ENCODE measurements at places on chromosomes 12 and 14.

DNA sequence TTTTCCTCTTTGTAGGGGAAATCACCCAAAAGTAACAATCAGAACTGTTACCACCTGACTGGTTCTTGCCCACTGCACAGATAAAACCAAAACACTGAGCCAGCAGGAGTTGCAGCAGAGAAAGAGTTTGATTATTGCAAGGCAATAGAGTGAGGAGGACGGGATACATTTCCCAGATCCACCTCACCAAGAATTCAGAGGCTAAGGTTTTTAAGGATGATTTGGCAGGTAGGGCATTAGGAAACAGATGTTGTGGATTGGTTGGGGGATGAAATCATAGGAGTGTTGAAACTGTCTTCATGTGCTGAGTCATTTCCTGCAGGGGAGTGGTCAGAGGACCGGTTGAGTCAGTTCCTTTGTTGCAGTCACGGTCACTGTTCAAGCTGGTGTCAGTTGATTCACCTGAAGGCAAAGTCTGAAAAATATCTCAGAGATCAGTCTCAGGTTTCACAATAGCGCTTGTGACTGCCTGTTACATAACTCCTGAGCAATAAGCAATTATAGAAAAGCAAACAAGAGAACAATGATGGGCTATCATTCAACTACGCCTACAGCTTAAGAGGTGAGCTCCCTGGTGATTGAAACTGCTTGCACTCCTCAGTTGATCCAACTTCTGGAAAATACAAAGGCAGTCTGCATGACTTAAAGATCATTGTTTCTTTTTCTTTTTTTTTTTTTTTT, 20.3 kb upstream of the AMN1 start:
- DNase-seq, result peak; percentile 37

GRCh38 chr12:26239852-26240815, 44.8 kb downstream of the SSPN start:
- DNase-seq, result no peak

DNA sequence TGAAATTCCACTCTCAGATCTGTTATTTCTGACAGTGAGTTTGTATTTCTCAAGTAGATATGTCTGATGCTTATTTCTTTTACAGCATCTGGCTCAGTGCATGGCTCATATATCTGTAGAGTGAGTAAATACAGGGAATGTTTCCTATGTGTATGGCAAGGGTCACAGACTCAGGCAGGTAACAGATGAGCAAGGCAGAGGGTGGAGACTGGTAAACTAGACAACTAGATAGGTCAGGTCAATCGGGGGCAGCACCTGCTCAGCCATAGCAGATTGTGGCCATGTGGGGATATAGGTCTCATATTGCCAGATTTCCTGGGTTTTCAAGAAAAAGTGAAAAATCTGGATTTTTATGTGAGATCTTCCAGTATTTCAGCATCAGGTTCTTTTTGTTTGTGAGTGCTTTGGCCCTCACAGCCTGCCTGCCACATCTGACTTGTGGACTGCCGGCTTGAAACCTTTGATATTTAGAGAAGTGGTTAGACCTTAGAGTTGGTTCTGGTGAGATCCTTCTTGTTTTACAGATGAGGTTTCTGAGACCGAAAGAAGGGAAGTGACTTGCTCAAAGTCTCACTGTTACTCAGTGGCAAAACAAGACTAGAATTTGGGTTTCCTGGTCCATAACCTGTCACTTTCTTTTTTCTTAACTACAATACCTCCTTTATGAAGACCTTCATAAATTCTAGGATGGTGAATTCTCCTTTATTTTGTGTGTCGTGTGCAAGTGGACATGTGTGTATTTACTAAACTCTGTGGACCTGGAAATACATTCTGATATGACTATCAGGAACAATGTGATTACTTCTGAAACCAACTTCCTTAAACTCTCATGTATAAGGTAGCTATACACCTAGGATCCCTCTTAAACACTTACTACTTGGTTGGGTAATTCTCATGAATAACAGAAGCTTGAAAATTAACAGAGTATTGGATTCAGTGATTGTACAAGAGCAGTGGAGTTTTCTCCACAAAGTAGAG, 34.4 kb downstream of the PROX2 start:
- no peak for DNase-seq

DNA sequence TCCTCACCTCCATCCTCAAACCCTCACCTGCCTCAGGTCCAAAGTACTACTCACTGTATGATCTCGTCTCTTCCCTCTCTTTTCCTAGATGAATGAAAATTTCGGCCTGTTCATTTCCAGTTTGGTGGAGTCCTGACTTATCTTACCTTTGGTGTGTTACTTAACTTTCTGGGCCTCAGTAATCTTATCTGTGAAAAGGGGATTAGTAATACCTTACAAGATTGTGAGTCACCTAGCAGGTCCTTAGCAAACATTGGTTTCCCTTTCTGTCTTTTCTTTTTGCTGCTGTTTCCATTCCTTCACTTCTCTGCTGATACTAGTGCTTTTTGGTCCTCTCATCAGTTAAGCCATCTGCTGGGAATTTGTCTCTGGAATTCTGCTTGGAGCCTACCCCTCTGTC, 52.8 kb downstream of the AKAP6 start:
- no peak for DNase-seq

GRCh38 chr12:80504389-80505163, 60.5 kb downstream of the PTPRQ start:
- no peak for DNase-seq

DNA sequence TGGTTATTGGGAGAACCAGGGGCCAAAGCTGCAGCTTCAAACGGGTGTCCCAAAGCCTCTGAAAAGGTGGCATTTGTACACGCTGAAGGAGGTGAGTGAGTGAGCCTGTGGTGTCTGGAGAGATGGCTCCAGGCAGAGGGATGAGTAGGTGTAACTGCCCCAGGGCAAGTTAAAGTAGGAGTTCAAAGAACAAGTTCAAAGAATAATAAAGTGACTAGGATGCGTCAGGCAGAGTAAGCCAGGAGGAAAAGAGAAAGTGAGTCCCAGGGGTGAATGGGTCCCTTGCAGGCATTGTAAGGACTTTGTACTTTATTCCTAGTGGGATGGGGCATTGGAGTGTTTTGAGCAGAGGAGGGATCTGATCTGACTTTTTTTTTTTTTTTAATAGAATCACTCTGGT, 201.4 kb upstream of the PWP1 start:
- DNase-seq, result no peak

All from GM12891 (cell line).